ENCODE measurements at places on chromosomes 5 and 9. TPM values are rescaled to one million over a fixed set of nuclear protein-coding genes. Genes with fewer than 3 reads are reported as not detected.

Gene TSSK1B
- total RNA-seq = 0.46 TPM

Gene IFNA21
- not detected for total RNA-seq

Gene IRX4
- 0.43 TPM for total RNA-seq

Gene TIMD4
- total RNA-seq = 0.13 TPM

Gene HIGD2A
- total RNA-seq = 91.0 TPM

Gene BAAT
- 0.22 TPM for total RNA-seq

Gene PCDHGA11
- 7.7 TPM for total RNA-seq

Gene S1PR3
- total RNA-seq = 154 TPM

Gene ADGRD2
- 0.38 TPM for total RNA-seq

Gene OMD
- 19.8 TPM for total RNA-seq

Gene GARIN3
- 0.14 TPM for total RNA-seq

GRCh38 chr9:37954581-37954981 is 50.7 kb upstream of the SLC25A51 start:
- ATAC-seq = no peak

DNA sequence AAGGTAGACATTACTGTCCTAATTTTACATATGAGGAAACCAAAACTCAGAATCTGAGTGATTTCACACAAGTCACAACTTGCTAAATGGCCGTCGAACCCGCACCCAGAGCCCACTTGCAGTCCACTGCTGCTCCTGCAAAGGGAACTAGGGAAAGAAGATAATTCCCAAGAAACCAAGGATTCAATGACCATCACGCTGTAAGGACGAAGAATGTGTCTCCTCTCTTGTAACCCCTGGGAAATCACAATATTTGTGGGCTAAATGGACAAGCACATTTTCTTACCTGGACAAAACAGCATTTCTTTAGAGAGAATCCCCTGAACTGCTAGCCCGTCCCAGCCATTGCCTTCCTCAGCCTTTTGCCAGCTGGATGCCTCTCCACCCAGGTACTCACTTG is 2.4 kb downstream of the RPS14 start:
- no peak for ATAC-seq

GRCh38 chr5:137283801-137284200 is 215.3 kb downstream of the SPOCK1 start:
- ATAC-seq = no peak

DNA sequence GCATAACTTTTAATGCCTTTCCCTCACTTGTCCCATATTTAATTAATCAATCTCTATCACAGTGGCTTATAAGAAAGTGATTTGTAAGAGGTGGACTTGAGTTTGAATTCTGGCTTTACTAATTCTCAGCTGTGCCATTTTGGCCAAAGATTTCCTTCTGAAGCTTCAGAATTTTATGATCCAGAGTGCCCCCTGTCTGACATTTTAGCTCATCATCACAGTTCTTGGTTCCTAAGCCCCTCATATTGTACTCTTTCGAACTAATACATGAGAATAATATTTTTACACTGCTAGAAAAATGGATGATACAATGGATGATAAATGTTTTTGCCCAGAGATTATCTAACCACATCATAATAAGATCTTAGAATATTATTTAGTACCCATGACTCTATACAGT is 1014.1 kb downstream of the PTPRD start:
- ATAC-seq = no peak

GRCh38 chr5:111551569-111552275 is 39.4 kb upstream of the STARD4 start:
- ATAC-seq = no peak

- ATAC-seq = peak; percentile 20
Measured at GRCh38 chr9:136324501-136325300, 2.6 kb upstream of the GPSM1 start.

GRCh38 chr5:170818232-170818631 is 34.7 kb downstream of the GABRP start:
- ATAC-seq = no peak

DNA sequence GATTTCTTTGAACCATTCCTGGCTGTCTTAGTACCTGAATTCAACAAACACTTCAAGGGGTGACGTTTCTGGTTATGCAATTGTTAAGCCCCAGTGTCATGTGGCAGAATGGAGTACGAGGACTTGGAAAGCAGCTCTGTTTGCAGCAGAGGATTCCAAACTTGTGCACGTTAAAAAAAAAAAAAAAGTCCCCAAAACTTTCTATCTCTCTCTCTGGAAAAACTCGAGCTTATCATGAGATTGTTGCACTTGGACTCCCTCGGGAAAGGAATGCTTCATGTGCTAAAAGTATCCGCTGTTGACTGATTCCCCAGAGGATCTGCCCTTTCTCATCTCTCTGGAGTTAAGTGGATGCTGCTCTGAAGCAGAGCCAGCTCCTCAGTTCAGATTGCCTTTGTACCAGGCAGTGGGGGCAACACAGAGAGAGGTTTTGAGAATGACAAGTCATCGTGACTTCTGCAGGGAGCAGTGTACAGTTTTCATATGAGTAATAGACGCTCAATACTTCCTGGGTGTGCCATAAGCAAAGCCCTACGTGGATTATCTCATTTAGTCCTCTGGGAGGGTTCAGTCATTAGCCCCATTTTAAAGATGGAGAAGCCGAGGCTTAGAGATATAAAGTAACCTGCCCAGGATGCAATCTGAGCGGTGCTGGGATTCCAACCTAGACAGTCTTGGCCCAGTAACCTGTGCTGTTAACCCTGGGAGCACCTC is 28.1 kb downstream of the TMOD1 start:
- no peak for ATAC-seq

- no peak for ATAC-seq
Measured at GRCh38 chr5:134095887-134096589, 18.4 kb upstream of the TCF7 start.

- ATAC-seq = no peak
Measured at GRCh38 chr9:88005240-88005639, 30.9 kb upstream of the CDK20 start.

GRCh38 chr9:76415731-76416130 is 21.5 kb upstream of the RFK start:
- ATAC-seq = no peak

DNA sequence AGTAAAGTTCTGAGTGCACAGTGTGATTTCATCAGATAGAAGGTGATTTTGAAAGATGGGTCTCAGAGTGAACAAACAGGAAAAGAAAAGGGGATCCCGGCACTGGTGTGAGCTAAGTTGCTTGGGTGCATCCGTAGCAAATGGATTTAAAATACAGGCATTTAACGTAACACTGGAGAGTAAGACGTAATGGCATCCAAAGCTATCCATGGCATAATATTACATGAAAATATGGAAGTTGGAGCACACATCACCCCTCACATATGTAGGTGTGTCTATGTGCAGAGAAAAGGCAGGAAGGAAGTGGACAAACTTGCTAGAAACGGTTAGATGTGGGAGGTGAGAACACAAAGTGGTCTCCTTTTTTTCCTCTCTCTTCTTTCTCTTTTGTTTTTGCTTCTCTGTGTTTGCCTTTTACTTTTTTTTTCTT is 38.2 kb upstream of the SEMA4D start:
- ATAC-seq = no peak

- peak; percentile 75 for ATAC-seq
Measured at GRCh38 chr9:91273853-91274552, 87.7 kb downstream of the AUH start.

DNA sequence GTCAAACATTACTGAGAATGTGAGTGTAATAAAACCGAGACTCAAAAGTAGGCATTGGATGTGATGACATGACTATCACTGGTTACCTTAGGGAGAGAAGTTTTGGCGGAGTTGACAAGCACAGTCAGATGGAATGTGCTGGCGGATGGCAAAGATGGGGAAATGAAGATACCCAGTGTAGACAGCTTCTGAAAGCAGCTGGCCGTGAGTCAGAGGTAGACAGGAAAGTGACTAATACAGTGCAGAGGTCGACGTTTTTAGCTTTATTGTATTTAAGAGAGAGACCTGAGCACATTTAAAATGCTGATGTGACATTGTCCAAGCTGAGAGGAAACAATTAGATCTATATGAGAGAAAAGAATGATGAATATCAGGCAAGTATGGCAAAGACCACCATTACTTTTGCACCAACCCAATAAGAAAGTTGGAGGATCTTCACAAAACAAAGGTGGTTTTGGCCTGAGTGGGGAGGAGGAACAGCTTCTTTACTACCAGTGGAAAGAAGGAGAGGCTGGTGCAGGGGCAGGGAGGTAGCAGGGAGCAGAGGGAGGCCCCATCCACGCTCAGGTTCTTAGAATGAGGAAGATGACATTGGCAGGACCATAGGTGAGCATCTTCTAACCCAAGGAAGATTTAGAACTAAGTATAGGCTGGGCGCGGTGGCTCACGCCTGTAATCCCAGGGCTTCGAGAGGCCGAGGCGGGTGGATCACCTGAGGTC is 36.7 kb upstream of the KCNIP1 start:
- no peak for ATAC-seq

GRCh38 chr5:157259699-157260098 is 6.2 kb upstream of the CYFIP2 start:
- no peak for ATAC-seq

GRCh38 chr5:437281-437771 is 5.7 kb upstream of the EXOC3 start:
- no peak for ATAC-seq

DNA sequence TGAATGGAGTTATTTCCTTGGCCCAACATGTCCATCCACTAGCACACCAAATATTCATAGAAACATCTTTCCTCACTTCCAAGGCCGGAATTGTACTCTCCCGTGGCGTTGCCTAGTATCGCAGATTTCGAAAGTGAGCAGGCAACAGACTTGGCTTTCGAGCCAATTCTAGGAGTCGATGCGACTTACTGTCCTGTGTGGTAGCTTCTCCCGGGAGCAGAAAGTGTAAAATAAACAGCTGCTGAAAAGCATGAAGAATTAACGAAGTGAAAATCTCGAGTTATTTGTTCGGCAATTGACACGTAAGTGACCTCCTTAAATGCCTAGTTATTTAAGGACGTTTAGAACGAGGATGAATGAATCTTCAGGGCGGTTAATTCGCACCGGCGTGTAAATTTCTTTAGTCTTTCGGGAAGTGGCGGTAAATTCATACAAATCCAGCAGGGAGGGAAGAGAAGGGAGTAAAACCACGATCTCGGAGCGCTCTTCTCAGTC is 449 bp upstream of the PCSK5 start:
- peak; percentile 17 for ATAC-seq

GRCh38 chr5:139138809-139139208 is 59.4 kb downstream of the SIL1 start:
- peak; percentile 45 for ATAC-seq

GRCh38 chr9:128056086-128056485 is 11.0 kb downstream of the NAIF1 start:
- ATAC-seq = no peak

- ATAC-seq = no peak
Measured at GRCh38 chr9:91951944-91952520, 2.0 kb upstream of the ROR2 start.

- no peak for ATAC-seq
Measured at GRCh38 chr9:70421272-70422180, 7.1 kb upstream of the KLF9 start.

DNA sequence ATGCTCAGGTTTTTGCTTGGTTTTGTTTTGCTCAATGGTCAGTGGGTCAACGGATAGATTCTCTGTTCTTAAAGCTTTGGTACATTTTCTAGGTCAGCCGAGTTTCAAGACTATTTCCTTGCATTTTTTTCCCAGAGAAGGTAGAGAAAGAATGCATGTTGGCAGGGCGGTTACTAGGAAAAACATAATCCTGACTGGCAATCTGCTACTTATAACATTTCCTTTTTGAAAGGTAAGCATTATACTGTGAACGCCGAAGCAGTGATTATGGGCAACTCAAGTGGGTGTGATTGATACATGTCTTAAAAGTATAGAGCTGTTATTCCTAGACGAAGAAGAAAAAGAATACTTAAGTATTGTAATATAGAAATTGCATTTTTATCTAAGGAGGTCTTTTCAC is 273.2 kb downstream of the MAST4 start:
- ATAC-seq = no peak

GRCh38 chr5:77211691-77212047 is 1.2 kb downstream of the PDE8B start:
- ATAC-seq = peak; percentile 3

GRCh38 chr9:33246269-33246860 is 6.4 kb downstream of the SPINK4 start:
- ATAC-seq = no peak

GRCh38 chr5:77669677-77670076 is 31.2 kb upstream of the OTP start:
- no peak for ATAC-seq

- ATAC-seq = peak; percentile 76
Measured at GRCh38 chr9:123407217-123407851, 51.3 kb downstream of the CRB2 start.

DNA sequence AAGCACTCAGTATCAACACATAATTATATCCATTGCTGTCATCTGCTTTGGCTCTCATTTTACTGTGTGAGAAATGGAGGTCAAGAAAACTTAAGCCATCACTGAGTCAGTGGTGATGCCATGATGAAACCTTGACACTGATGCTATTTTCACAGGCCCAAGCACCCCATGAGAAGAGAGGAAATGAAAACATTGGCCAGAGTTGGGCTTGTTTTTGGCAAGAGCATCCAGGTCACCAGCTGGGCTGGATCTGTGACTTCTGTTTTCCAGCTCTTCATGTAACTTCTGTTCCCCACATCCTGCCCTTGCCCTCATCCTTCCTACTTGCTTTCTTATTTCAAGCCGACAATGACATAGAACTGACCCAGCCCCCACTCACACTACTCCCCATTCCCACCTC is 10.0 kb downstream of the LCP2 start:
- no peak for ATAC-seq

- no peak for ATAC-seq
Measured at GRCh38 chr5:116011046-116011445, 21.2 kb upstream of the ARL14EPL start.

All from motor neuron (in vitro differentiated cells).